Osteoblast (primary cell): ENCODE measurements at places on chromosomes 12 and 14. TPM values are rescaled to one million over a fixed set of nuclear protein-coding genes. Genes with fewer than 3 reads are reported as not detected.

The PRH2 gene
- 0.36 TPM in 1 of 2 replicates, not detected in the other for total RNA-seq

The TPH2 gene
- total RNA-seq: under 0.01 TPM in 1 of 2 replicates, not detected in the other

The CD9 gene
- 19.4 and 34.4 TPM in 2 replicates for total RNA-seq

The CD163 gene
- total RNA-seq: under 0.01 TPM in 2 replicates

The C1QL4 gene
- total RNA-seq: 0.36 TPM in 1 of 2 replicates, not detected in the other

The ARHGAP9 gene
- total RNA-seq: 0.29 and 0.36 TPM in 2 replicates

The ACSS3 gene
- 22.4 and 35.4 TPM in 2 replicates for total RNA-seq

The AMN gene
- under 0.01 and 0.29 TPM in 2 replicates for total RNA-seq

The TAC3 gene
- not detected in 2 replicates for total RNA-seq

The EXOC3L4 gene
- total RNA-seq: 0.29 TPM in 1 of 2 replicates, not detected in the other
